ENCODE measurements at places on chromosomes 1 and 21.

DNA sequence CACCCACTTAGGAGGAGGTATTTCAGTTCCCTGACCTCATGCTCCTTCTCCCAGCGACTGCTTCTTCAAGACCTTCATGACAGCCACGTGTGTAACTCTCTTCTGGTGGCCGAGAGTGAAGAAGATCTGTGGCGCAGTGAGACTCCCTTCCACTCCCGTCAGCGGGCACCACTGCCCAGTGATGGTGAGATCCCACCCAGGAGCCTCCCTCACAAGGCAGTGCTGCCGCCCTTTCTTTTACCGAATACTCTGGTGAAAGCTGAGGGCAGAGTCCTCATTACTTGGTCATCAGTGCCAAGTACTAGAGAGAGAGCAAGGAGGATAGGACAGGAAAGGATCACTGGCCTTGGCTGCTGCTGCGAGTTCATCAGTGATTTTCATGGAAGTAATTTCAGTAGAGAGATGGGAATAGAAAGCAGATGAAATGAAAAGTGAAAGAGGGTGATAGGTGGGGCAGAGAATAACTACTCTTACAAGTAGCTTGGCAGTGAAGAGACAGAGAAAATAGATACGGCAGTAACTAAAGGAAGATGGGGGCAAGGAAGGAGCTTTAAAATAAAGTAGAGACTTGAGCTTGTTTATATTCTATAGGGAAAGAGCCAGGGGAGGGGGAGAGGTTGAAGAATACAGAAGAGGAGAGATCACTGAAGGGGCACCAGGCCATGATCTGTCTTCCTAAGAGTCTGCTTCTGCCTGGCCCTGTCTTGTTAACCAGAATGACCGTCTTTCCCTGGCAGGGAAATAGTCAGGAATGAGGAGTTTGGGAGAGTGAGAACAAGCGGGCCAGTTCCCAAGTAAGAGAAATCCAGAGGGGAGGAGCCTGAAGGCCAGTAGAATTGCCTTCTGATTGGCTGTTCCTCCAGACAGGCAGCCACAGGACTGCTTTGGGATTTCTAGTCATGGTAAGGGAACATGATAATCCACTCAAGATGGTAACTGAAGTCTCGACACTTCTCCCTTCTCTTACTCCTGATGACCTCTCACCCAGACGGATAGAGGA, 18.3 kb downstream of the HYI start:
- DNase-seq = no peak

DNA sequence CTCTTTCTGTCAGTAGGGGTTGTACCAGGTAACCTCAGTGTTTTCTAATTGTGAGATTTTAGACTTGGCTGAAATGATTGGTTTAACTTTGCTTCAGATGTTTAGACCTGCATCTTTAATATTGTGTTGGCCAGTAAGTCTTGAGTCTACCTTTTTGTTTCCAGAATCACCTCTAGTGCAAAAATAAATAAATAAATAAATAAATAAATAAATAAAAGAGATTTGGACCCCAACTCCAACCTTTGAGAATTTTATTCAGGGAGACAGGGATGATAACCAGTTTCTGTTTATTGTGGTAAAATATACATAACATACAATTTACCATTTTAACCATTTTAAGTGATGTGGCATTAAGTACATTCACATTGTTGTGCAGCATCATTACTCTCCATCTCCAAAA, 64.4 kb downstream of the RAVER2 start:
- DNase-seq = no peak

GRCh38 chr1:112250892-112251291, 145.1 kb upstream of the CTTNBP2NL start:
- no peak for DNase-seq

DNA sequence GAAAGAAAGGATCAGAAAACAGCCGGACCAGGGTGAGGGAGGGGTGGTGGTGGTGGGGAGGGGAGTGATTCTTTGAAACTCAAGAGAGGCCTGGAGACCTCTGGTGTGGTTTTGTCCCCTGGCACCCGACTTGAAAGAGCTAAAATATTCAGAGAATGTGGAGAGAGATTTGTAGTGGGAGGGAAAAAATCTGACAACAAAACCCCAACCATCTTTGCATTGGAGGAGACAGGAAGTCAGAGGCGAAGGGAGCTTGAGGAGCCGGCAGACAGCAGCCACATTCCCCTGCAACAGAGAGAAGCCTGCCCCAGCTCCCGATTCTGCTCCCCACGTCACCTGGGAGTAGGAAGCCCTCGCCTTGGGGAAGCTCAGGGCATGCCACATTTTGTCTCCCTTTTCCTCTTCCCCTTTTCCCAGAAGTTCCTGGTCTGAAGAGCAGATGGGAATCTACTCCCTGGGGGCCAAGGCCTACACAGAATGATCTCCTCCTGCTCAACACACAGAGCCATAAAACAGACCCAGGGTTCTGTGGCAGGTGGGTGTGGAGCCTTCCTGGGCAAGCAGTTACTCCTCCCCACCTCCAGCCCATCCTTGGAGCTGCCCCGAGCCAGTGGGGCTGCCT, 84.9 kb downstream of the ITPKB start:
- DNase-seq = no peak

GRCh38 chr1:31145648-31146047, 80.1 kb upstream of the PUM1 start:
- DNase-seq = no peak

- no peak for DNase-seq
Observed at GRCh38 chr1:111369645-111370044, 57.9 kb downstream of the OVGP1 start.
